ENCODE measurements at places on chromosomes 7 and 10.

GRCh38 chr10:121687095-121687813, 89.0 kb upstream of the FGFR2 start:
- DNase-seq = no peak

DNA sequence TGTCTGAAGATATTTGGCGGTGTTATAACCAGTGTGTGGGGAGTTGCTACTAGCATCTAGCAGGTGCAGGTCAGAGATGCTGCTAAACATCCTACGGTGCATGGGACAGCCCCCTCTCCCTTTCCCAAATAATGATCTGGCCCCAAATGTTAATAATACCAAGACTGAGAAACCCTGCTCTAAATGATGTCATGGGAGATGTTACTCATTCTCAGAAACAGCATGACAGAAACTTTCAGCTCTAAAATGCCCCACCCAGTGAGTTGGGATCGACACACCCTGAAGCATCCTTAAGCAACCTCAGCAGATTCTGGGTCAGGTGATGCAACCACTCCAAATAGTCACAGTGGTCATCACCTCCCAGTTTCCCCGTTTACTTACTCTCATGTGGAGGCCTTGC, 108.8 kb upstream of the MPP7 start:
- DNase-seq = no peak

GRCh38 chr7:84194484-84195271, at the start of gene SEMA3A:
Gene SEMA3A, minus strand, starts transcription at chr7:84194789. Its CDS starts 203 bp downstream, at chr7:84194586.
- DNase-seq = no peak

- no peak for DNase-seq
Measured at GRCh38 chr10:129552119-129552518, 85.1 kb downstream of the MGMT start.

GRCh38 chr7:132696332-132696731, 120.1 kb upstream of the PLXNA4 start:
- no peak for DNase-seq

DNA sequence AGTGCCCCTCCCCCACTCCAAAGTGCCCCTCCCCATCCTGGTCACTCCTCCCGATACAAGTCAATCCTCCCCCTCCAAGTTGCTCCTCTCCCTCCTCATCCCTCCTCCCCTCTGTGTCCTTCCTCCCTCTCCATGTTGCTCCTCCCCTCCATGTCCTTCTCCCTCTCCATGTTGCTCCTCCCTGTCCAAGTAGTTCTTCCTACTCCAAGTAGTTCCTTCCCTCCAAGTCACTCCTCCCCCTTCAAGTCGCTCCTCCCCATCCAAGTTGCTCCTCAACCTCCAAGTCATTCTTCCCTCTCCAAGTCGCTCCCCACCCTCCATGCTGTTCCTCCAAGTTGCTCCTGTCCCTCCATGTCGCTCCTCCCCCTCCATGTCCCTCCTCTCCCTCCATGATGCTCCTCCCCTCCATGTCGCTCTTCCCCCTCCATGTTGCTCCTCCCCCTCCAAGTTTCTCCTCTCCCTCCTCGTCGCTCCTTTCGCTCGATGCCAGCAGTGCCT, 8.6 kb upstream of the WBP1L start:
- DNase-seq = no peak

DNA sequence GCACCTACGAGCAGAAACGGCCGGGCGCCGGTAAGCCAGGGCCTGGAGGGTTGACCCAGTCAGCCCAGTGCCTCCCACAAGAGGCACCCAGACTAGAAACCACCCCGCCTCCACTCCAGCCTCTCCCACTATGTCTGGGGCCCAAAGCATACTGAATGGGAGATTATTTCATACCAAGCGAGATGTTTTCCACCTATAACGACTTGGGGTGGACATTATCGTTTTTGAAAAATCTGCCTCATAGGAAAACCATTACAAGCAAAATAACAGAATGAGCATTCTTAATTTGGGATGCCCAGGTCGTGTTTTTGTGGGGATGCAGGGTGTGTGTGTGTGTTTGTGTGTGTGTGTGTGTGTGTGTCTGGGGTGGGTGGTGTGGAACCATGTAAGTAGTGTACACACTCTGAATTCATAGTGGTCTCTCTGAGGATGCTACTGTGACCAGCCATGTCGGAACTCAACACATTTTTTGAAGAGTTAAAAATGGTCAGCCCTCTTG, 1.6 kb downstream of the HOXA6 start:
- DNase-seq = no peak

DNA sequence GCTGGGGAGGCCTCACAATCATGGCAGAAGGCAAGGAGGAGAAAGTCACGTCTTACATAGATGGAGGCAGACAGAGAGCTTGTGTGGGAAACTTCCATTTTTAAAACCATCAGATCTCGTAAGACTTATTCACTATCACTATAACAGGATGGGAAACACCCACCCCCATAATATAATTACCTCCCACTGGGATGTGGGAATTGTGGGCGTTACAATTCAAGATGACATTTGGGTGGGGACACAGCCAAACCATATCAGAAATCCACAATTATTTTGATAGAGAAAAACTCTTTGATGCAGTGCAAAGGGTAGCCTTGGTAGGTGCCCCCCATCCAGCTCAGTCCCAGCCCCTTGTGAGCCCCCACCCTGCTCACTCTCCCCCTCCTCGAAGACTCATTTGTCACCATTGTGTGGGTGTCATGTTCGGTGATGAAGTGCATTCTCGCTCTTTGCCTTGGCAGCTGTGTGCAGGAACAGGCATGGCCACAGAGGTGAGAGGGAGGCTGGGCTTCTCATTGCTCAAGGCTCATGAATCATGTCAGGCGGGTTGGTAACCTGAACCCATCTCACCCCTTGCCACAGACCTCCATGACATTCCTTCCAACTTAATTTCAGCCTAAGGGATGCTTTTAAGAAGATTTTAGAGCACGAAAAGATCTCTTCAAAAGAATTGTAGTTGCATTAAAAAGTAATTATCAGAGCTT, 75.9 kb downstream of the BUB3 start:
- no peak for DNase-seq

DNA sequence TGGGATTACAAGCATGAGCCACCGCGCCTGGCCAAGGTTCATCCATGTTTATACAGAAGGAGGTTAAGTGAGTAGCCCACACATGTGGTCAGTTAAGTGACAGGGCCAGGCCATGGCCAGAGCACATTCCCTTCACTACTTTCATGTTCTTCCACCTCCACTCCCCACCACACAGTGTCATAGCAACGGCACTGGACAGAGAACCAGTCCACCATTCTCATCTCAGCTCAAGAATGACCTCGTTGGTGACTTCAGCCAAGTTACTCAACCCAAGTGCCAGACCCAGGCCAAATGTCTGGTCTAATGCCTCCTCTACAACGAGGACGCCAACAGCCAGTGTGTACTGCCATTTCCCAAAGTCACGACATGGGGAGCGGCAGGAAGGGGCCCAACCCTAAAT, 62.4 kb downstream of the INHBA start:
- no peak for DNase-seq

- no peak for DNase-seq
Measured at GRCh38 chr7:85095806-85096205, 91.0 kb downstream of the SEMA3D start.

GRCh38 chr10:115624448-115624847, 531.3 kb downstream of the ATRNL1 start:
- DNase-seq = no peak

GRCh38 chr7:196283-196682, 3.9 kb downstream of the FAM20C start:
- no peak for DNase-seq

- no peak for DNase-seq
Measured at GRCh38 chr10:21314906-21315644, 210.4 kb downstream of the SKIDA1 start.

- no peak for DNase-seq
Measured at GRCh38 chr7:42907316-42907715, 4.6 kb downstream of the C7orf25 start.

DNA sequence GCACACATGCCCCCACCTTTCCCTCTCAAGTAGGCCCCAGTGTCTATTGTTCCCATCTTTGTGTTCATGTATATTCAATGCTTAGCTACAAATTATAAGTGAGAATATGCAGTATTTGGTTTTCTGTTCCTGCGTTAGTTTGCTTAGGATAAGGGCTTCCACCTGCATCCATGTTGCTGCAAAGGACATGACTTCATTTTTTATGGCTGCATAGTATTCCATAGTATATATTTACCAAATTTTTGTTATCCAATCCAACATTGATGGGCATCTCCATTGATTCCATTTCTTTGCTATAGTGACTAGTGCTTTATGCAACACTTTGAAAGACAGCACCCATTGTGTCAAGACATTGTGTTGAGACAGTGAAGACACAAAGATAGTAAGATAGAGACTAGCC, 19.0 kb upstream of the ABCB4 start:
- DNase-seq = no peak

DNA sequence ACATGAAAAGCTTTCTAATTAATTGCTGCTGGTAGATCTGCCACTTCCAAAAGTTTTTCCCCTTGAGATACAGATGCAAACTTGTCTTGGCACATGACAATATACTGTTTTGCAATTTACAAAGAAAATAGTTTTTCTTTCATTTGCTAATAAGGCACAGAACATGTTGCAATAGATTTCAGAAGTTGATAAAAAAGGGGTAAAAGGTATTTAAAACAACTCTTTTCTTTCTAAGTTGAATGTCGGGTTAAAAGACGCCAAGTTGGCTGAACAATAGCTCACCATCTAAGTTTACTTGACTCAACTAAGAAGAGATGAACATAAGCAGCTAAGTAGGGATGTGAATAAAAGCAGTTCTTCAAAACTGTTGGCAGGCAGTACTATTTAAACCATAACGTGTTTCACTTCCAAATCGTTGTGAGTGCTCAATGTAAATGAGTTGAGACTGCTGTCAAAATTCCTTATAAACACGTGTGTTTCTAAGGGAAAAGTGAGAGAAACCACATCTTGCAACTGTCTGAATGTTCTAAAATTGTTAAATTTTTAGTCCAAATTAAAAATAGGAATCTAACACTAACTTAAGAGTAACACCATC, 14.5 kb upstream of the THSD7A start:
- DNase-seq = no peak

- DNase-seq = no peak
Measured at GRCh38 chr10:824497-824896, 107.0 kb downstream of the LARP4B start.

GRCh38 chr7:73683788-73684693, 644 bp downstream of the BUD23 start:
- DNase-seq = no peak

DNA sequence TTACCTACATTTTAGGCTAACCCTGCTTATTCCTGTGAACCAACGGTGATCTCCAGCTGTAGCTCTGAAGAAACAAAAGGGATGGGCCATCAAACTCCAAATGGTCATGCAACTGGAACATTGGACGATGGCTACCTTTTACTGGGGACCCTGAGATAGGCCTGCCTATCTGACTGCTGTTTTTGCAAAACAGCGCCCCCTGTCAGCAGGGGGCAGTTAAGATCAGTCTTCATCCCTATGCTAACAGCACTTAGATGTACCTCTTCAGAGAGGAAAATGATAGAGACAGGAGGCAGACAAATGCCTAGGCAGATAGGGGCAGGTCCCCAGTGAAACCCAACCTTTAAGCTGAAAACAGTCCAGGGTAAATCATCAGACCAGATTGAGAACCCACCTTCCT, 1085.4 kb upstream of the SORCS1 start:
- no peak for DNase-seq

DNA sequence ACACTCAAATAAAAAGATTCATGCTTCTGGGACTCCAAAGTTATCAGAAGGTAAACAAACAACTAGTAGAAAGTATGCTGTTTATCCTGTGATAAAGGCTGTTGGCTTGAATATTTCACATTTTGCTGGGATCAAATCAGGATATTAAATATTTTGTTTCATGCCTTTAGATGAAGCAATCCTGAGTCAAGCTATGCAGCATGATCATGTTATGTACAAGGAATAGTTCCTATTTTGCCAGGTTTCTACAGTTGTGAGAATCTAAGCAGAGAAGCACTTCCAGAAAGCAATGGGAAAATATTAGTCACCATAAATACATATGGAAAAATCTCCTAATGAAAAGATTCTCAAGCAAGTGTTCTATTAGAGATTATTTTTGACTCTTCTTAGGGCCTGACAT, 262.8 kb upstream of the PCDH15 start:
- no peak for DNase-seq

DNA sequence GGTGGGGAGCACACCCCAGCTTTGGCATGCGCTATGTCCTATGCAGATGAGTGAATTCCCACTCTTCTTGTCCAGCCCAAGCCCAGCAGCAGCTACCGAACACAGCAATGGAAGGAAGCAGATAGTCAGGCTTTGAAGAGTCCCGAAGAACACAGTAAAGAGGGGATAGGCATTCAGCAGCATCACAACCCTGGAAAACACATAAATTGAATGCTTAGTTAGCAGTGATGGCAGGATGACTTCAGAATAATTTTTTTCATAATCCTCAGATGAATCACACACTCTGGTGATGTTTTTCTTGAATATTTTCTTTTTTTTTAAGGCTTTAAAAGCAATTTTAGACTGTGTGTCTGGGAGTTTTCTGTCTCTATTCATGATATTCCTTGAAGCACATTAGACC, 95.8 kb downstream of the CFAP58 start:
- DNase-seq = no peak

DNA sequence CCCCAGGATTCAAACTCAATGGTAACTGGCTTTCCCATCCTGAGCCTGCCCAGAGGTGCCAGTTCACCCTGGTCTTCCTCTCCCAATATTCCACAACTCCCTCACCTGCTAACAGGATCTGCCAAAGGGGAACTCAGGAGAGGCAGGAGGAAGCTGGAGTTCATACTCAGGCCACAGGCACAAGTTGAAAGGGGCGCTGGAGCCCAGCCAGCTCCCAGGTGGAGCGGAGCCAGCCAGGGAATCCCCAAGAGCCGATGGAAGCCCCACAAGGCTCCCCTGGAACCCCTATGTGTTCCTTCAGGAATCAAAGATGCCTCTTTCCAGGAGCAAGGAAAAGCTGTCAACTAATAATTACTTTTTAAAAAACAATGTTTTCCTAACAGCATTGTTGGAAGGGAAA, 63.5 kb downstream of the SH3PXD2A start:
- no peak for DNase-seq

DNA sequence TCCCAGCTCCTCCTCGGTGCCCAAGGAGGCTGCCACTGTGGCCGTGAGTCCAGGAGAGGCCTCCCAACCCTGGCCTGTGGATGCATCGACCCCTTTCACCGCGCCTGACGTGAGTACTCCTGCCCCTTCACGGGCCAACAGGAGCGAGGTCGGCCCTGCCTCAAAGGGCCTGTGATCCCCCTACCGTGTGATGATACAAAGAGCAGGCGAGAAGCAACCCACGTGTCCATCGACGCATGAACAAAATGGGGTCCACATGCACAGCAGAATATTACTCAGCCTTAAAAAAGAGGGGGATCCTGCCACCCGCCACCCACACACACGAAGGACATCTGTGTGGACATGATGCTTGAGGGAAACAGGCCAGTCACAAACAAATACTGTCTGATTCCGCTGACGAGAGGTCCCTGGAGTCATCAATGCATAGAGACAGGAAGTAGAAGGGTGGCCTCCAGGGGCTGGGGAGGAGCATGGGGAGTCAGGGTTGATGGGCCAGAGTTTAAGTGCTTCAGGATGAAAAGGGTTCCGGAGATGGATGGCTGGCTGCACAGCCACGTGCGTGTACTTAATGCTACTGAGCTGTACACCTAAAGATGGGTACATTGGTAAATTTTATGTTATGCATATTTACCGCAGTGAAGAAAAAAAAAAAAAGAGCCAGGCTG, 151.9 kb downstream of the PRKAG2 start:
- no peak for DNase-seq

All from cortex of kidney (tissue), 1 donor.